ENCODE measurements at places on chromosomes 12 and 14. TPM values are rescaled to one million over a fixed set of nuclear protein-coding genes. Genes with fewer than 3 reads are reported as not detected.
A peak's percentile ranks its signal among the peaks of the same experiment; 100 is the strongest.

Gene MEG3
- total RNA-seq: not detected

Gene DIO2
- total RNA-seq: not detected

Gene NFATC4
- not detected for total RNA-seq

Gene DBX2
- total RNA-seq: not detected

Gene AVPR1A
- not detected for total RNA-seq

DNA sequence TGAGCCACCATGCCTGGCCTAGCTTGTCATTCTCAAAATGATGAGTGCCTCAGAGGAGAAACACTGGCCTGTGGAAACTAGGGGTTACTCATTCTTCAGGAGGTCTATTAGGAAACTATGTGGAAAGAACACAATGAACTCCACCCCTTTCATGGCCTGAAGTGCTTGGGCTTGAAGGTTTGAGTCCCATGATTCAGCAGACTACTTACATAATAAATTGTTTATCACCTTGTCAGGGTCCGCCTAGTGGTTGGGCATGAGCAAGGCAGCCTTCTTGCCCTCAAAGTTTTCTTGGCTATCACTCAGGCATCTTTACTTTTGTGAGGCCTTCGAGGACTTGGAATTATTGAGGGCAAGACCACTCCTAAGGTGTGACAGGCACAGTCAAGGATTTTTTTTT lies 251.2 kb downstream of the ACSS3 start:
- DNase-seq: no peak
- no peaks in the 10 kb centered on the region for H3K4me1 ChIP-seq
- no peaks in the 10 kb centered on the region for H3K36me3 ChIP-seq
- H3K27ac ChIP-seq: no peak overlapping the region

- no peak overlapping the region for H3K4me3 ChIP-seq
- no peaks in the 10 kb centered on the region for H3K4me1 ChIP-seq
- no peak for DNase-seq
- H3K27me3 ChIP-seq: no peaks in the 10 kb centered on the region
- no peak overlapping the region for H3K27ac ChIP-seq
- H3K36me3 ChIP-seq: no peaks in the 10 kb centered on the region
Measured at GRCh38 chr14:19851365-19851764, 23.6 kb upstream of the OR4K2 start.

DNA sequence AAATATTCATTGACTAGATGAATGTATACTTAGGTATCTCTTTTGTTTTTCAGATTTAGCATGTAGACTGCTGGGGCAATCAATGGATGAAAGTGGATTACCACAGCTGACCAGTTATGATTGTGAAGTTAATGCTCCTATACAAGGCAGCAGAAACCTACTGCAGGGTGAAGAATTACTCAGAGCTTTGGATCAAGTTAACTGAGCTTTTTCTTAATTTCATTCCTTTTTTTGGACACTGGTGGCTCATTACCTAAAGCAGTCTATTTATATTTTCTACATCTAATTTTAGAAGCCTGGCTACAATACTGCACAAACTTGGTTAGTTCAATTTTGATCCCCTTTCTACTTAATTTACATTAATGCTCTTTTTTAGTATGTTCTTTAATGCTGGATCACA lies 15.3 kb upstream of the SNAPC1 start:
- H3K4me3 ChIP-seq: peak overlapping the region; percentile 7
- H3K27me3 ChIP-seq: no peaks in the 10 kb centered on the region
- no peak for DNase-seq
- H3K36me3 ChIP-seq: peaks cover 63% of the 10 kb centered on the region
- peak overlapping the region; percentile 53 for H3K27ac ChIP-seq

DNA sequence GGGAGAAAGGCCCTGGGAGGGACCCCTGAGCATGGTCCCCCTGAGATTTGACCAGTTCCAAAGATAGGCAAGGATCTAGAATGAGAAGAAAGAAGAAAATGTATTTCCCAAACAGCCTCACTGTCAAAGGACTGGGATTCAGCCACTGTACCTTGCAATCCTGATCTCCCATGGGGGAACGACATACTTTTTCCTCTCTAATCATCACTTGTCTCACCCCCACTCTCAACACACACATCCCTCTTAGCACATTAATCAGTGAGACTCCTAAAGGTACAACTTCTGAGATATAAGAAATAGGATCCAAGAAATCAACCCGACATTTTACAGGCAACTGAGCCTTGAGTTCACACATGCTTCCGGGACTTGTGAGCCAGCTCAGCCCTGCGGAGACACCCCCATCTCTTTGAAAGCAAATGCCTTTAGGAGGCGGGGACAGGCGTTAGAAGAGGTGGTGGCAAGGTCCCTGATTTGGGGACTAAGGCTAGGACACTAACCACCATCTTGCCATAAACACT lies 1.4 kb downstream of the MAP3K9 start:
- H3K27me3 ChIP-seq: peaks cover 2% of the 10 kb centered on the region
- H3K4me1 ChIP-seq: peaks cover 10% of the 10 kb centered on the region
- peak overlapping the region; percentile 58 for H3K27ac ChIP-seq
- peaks cover 2% of the 10 kb centered on the region for H3K36me3 ChIP-seq
- H3K4me3 ChIP-seq: peak overlapping the region; percentile 69

DNA sequence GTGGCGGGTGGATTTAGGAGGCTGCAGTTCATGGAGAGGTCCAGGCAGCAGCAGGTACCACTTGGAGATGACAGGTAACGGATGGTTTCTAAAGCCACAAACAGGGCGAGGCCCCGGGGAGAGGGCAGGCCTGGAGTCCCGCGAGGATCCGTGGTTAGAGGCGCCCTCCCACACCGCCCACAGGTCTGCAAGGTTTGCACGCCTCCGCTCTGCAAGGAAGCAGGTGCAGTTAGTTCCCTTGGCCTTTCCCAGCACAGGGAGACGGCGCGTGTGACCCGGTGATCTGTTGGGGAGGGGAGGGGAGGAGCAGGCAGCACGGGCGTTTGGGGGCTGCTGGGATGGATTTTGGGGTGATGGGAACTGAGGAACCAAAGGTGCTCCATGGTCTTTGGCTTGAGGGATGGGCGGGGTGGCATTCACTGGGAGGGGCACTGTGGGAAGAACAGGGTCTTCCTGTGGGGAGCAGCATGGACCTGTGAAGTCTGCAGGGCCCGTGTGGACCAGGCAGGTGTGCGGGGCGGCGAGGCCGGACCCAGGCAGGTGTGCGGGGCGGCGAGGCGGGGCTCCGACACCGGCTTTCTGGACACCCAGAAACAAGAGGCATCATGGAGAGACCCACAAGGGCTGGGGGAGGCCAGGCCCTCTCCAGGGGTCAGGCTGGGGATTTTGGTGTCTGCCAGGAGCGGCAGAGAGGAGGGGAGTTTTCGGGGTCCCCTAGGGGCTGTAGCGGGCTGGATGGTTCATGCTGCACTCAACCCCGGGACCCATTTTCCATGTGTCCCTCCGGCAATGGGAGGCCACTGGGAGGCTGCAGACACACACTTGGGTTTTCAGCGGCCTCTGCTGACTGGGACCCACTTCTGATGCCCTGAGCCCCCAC lies 29.1 kb downstream of the NOC4L start:
- H3K27me3 ChIP-seq: peaks cover 2% of the 10 kb centered on the region
- H3K36me3 ChIP-seq: no peaks in the 10 kb centered on the region
- peak overlapping the region; percentile 48 for H3K4me3 ChIP-seq
- peaks cover 35% of the 10 kb centered on the region for H3K4me1 ChIP-seq

DNA sequence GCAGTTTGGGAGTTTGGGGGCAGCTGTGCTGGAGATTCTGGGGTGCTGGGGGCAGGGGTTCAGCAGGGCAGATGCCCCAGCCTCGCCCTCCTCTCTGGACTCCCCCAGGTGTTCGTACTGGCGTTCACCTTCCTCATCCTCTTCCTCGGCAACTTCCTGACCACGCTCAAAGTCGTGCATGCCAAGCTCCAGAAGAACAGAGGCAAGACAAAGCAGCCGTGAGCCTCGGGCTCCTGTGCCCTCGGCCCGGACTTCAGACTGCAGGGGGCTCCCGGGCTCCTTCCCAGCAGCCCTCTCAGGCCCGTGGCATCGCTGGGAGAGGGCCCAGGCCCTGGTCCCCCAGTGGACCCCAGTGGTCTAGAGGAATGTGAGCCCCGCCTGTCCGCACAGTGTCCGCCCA lies 18.0 kb downstream of the RHOF start:
- peaks cover 16% of the 10 kb centered on the region for H3K36me3 ChIP-seq
- DNase-seq: no peak
- peaks cover 26% of the 10 kb centered on the region for H3K4me1 ChIP-seq
- no peaks in the 10 kb centered on the region for H3K27me3 ChIP-seq
- no peak overlapping the region for H3K27ac ChIP-seq

All from activated CD8-positive, alpha-beta T cell treated with anti-CD3 and anti-CD28 coated beads, Interleukin-2, amount 10 ng/mL, durations not matched to agents 7 days and 5 days (primary cell).